ENCODE measurements at places on chromosomes 13 and 19.

GRCh38 chr13:79423801-79424642 is 18.0 kb upstream of the RBM26 start:
- no peak for DNase-seq

GRCh38 chr13:65725006-65725405 is 1505.1 kb downstream of the PCDH9 start:
- DNase-seq, result no peak

- DNase-seq, result no peak
Observed at GRCh38 chr13:76745261-76746200, 140.7 kb downstream of the KCTD12 start.

GRCh38 chr13:59801107-59801880 is 362.4 kb downstream of the DIAPH3 start:
- DNase-seq, result no peak

- peak; percentile 92 for DNase-seq
Observed at GRCh38 chr13:40993987-40994386, 25.1 kb downstream of the ELF1 start.

DNA sequence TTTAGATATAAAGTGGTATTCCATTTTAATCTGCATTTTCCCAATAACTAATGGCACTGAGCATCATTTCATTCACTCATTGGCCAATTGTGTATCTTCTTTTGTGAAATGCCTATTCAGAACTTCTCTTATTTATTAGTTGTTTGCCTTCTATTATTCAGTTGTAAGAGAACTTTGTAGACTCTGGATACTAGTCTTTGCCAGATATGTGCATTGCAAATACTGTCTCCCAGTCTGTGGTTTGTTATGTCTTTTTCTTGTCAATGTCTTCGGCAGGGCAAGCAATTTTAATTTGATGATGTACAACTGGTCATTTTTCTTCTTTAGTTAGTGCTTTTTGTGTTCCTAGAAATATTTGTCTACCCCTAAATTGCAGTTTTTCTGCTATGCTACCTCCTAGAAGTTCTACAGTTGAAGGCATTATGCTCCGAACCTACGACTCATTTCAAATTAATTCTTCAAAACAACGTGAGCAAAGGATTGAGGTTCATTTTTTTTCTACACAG is 115.9 kb downstream of the TSHZ3 start:
- DNase-seq, result no peak

DNA sequence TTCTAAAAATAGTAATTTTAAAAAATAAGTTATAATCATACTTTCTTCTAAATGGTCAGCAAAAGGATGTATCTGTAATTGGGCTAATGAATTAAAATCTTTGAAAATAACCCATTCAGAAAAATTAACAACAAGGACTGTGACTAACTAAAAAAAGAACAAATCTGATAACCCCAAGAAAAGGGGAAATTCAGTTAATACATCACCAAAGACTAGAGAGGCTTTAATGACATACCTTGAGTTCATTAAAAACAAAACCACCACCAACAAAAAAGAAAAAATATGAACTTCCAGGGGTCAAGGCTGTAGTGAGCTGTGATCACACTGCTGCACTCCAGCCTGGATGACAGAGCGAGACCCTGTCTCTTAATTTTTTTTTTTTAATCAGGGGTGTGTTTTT is 121.8 kb downstream of the TBC1D4 start:
- DNase-seq, result no peak

DNA sequence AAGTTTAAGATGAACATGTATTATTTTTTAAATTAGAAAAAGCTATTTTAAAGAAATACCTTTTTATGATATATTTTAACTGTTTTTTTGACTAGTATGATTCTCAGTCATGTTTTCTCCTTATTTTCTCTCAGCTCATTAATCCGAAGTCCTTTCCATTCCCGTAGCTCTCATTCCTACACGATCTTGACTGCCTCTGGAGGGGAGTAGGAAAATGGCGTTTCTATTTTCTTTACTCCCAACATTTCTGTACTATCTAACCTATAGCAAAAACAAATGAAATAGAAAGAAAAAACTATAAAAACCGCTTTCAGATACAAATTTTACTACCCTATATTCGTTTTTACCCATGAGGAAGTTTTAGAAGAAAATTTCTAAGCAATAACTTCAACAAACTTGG is 343.8 kb downstream of the RBM26 start:
- DNase-seq, result no peak

GRCh38 chr19:19460761-19461265 is 54.5 kb downstream of the TSSK6 start:
- DNase-seq, result no peak

- DNase-seq, result no peak
Observed at GRCh38 chr13:99617474-99618255, 116.4 kb downstream of the TM9SF2 start.

DNA sequence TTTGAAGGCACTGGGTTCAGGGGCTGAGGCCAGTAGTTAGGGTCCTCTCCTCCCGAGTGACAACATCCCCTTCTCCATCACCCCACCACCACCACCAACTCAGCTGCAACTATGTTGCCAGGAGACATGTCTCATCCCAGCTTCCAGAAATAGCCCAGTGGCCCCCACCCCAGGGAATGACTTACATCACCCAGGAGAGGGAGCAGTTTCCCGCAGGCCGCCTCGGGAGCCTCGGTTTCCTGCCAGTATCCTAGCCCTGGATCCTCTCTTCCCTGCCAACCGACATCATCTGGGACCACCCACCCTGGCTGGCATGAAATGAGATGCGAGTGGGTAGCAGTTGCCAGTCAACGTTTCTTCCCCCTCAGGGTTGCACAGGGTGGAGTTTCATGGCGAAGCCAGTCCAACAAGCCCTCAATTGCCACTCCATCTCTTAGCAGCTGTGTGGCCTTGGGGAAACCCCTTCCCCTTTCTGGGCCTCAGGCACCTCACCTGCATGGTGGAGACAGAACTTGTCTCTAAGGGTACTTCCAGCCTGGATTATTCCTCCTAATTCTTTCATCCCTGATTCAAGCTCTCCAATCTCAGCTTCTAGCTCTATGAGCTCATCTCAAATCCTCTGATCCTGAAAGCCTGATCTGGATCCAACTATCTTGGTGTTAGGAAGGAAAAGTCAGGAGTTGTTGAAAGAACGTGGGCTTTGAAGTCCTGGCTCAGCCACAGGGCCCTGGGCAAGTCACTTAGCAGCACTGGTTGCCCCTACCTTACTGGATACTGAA is 3.9 kb upstream of the GSK3A start:
- DNase-seq, result no peak

- no peak for DNase-seq
Observed at GRCh38 chr19:10087296-10088061, 1.4 kb downstream of the SHFL start.

DNA sequence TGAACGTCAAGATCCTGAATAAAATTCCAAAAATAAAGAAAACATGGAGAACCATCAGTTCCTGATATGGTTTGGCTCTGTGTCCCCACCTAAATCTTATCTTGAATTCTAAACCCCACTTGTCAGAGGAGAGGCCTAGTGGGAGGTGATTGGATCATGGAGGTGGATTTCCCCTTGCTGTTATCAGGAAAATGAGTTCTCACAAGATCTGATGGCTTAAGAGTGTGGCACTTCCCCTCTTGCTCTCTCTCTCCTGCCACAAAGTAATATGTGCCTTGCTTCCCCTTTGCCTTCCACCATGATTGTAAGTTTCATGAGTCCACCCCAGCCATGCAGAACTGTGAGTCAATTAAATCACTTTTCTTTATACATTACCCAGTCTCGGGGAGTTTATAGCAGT is 827.4 kb downstream of the GPC5 start:
- no peak for DNase-seq

DNA sequence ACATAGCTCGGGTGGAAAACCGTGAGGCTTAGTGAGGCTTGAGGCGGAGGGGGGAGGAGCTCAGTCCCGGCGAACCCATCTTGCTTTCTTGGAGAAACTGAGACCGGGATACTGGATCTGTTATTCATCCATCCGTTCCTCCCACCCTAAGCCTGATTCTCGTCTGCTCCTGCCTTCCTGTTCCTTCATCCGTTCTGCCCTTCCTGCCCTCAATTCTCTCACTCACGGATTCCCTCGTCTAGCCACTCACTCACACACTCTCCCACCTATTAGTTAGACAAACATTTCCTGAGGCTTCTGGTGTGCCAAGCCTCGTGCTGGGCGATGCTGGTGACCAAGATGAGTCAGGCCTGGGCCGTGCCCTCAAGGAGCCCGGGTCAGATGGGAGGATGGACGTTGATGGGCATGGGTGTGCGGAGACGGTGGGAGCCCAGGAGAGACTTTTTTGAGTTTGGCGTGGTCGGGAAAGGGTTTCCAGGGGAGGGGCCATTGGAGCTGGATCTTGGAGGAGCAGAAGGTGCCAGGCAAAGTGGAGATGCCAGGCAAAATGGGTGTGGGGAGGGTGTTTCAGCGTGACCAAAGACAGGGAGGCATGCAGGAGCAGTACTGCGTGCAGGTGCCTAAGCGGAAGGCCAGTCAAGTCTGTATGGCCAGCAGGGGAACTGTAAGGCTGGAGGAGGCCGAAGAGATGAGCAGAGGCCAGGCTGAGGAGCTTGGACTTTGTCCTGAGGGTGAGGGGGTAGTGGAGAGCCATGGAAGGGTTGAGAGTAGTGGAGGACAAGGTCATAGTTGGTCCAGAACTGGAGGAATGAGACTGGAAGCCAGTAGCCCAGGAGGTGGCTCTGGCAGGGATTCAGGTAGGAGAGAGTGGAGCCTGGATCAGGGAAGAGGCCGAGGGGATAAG is 7.4 kb upstream of the CNFN start:
- DNase-seq, result no peak

DNA sequence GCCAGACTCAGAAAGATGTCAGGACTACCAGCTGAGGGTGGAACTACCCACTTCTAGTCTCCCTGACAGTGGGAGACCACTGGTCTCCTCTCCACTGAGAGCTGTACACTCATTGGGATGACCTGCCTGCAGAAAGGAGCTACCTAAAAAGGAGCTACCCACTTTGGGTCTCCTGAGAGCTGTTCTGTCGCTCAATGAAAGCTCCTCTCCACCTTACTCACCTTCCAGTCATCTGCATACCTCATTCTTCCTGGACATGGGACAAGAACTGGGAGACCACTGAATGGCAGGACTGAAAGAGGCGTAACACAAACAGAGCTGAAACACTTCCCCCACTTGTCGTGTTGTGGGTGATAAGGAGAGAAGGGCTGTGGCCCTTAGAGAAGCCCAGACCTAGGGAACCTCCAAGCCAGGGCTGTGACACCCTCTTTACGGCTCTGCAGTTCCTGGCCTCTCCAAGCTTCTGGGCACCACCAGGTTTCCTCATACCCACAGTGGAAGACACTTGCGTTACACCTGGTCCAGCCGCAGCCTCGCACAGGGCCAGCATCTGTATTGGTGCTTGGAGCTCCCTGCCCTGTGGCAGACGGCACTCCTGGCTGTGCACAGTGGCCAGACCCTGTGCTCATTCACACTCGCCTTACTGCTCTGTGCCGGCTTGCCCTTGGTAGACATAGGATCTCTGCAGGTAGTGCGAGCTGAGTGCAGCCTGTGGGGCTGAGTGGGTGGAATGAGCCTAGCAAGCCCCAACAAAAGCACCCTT is 54.9 kb upstream of the SLITRK6 start:
- no peak for DNase-seq

- no peak for DNase-seq
Observed at GRCh38 chr19:38502410-38503076, 69.1 kb downstream of the RYR1 start.

- DNase-seq, result no peak
Observed at GRCh38 chr19:53161123-53161522, 2.3 kb upstream of the ZNF347 start.

DNA sequence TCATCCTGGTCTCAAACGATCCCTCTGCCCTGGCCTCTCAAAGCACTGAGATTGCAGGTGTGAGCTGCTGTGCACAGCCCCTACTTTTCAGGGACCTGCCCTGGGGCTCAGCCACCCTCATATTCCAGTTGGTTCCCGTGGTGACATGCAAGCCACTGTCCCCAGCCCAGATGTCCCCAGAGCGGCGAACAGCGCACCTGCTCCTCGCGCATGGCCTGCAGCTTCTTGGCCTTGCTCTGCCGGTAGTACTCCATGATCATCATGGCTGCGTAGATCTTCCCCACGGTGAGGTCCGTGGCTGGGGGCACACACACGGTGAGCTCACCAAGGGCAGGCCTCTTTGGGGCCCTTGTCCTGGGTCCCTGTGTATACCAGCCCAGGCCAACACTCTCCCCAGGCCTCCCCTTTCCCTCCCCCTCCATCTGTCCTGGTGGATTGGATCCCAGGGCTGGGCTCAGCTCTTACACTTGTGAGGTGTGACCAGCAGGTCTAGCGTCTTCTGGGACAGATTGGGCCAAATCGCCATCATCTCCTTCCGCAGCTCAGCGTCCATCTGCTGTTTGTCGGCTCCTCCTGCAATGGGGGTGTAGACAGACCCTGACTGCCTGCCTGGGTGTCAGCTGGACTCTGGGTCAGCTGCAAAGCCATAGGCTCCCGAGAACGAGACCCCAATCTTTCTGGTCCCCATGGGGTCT is 64.0 kb downstream of the IER2 start:
- DNase-seq, result no peak

GRCh38 chr19:38705197-38706019 is 38.9 kb downstream of the CAPN12 start:
- no peak for DNase-seq

DNA sequence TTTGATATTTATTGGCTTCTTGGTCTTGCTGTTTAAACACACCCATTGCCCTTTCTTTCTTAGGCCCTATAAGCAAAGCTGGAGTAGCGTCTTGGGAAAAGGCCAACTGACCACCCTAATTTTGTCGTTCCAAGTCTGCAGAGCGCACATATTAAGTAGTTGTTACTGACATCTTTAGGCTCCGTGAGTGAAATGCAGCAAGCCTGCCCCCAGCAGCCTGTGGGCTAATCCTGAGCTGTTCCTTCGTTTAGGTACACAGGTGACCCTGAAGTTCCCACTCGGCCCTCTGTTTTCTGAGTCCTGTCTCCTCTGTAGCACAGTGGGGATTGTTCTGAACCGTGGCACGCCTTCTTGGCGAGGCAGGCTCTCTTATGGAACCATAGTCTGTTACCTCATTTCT is 170.5 kb downstream of the STK24 start:
- no peak for DNase-seq

DNA sequence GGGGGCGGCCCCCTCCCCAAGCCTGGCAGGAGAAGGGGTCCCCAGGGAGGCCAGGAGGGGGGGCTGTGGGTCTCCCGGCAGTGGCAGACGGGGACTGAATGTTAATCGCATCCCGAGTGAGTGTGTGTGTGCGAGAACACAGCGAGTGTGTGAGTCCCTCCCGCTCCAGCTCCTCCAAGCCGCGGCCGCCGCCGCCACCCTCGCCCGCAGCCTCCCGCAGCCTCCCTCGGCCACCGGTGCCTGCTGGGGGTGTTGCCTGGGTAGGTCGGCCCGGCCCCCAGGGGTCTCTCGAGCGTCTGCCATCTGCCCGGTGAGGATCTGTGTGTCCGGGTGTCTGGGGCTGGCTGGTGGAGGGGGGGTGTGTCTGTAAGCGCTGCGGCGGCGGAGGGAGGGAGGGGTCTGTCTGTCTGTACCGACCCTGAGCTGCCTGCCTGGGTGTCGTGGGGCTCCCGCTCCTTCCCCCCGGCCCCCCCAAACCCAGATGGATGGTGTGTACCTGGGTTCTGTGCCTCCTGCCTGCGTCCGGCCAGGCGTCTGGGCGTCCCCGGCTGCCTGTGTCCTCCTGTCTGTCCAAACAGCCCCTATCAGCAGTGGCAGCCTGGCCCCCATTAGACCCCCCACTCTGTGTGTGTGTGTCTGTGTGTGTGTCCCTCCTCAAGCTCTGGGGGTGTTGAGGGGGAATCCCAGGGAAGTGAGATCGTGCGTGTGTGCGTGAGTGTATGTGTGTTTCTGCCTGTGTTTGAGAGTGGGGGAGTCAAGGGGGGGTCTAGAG is at the start of gene GRIN2D:
Gene GRIN2D, plus strand, starts transcription at position 110 of the 772 bp plus-strand sequence. CDS start 4,725 bp downstream, outside the sequence.
- no peak for DNase-seq

Measured in LNCaP clone FGC (cell line).